Stimulated activated CD4-positive, alpha-beta T cell treated with anti-CD3 and anti-CD28 coated beads, Interleukin-2, amount 100 ng/mL, for 48 hours (primary cell): ENCODE measurements at places on chromosomes 6 and 20.

DNA sequence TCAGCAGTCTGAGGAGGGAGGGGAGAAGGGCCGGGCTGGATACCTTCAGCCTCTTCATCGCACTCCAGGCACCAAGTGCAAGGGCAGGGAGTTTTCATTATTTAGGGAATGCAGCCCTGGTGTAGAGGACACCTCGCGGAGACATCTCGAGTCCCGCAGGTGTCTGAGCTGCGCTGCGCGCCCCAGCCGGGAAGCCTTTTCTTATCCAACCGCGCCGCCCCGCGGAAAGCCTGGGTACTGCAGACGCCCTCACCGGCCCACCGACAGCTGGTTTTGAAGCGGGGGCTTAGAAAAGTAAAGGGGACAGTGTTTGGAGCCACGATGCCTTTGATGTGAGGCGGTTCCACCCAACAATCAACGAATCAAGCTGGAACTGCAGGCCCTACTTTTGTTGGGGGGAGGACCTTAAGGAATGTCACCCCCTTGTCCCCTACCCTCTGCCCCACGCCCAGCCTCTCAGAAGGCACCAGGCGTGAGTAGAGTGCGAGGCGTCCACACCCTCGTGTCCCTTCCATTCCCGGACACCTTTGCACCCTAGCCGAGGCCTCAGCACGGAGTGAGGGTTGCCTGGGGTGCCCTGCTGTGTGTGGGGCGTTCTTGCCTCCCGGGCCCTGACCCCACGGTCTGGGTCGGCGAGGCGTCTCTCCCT, 8.6 kb downstream of the NKX2-2 start:
- peak; percentile 86 for DNase-seq

GRCh38 chr6:33453393-33454008, 875 bp upstream of the ZBTB9 start:
- no peak for DNase-seq

DNA sequence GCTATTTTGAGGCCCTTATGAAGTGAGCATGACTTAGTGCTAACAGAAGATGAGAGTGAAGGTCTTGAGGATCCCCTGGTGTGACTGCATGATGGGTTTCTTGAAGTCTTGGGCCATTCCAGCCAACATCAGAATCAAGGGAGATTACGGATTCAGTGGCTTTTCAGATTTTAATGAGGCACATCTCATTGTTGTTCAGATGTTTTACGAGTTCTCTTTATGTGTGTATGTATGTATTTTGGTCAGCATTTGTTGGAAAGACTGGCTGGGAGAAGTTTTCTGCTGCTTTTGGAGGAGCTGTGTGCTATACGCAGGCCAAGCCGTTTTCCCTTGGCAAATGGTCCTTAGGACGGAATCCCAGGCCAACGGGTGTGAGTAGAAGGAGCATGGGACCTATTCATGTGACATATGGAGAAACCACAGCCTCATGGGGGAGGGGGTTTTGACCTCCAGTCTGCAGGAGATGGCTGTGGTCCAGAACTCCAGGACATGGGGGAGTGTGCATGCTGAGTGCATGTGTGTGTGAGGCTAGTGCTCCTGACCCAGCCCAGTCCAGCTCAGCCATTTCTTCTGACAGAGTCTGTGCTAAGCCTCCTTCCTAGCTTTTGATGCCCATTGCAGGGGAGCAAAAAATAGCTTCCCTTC, 35.3 kb downstream of the CHMP4B start:
- DNase-seq = no peak

GRCh38 chr6:74720923-74721322, 484.9 kb downstream of the COL12A1 start:
- no peak for DNase-seq

- no peak for DNase-seq
Observed at GRCh38 chr6:160391419-160392116, 43.4 kb downstream of the SLC22A3 start.

GRCh38 chr6:136066005-136066404, 184.1 kb downstream of the MTFR2 start:
- no peak for DNase-seq

GRCh38 chr6:138287144-138287955, 69.1 kb upstream of the PBOV1 start:
- DNase-seq = peak; percentile 36

DNA sequence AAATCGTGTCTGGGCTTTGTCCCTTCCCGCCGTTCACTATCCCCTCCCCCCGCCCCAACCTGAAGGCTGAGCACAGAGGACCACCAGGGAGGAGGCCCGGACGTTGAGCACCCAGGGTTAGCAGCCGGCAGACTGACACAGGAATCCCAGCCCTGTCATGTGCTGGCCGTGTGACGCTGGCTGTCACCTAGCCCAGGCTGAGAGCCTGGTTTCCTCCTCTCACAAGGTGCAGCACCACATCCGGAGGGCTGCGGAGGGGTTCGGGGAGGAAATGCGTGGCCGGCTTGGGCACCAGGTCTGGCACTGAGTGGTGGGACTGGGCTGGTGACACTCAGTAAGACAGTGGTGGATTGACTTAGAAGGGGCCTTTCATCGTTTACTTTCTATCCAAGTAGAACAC, 4.6 kb upstream of the LSM14B start:
- no peak for DNase-seq

DNA sequence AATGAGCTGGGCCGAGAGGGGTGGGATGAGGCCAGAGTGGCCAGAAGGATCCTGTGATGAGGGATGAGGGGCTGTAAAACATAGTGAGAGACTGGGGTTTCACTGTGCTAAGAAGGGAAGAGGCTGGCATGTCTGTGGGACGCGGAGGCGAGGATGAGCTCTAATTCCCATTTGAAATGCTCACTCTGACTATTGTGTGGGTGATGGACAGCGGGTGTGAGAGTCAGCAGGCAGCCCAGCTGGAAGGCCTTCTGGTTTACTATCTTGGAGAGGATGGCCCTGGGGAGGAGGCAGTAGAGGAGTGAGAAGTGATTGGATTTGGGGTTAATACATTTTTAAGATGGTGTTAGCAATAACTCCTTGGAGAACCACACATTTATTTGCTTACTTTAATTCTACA, 9.5 kb upstream of the MICA start:
- DNase-seq = no peak

DNA sequence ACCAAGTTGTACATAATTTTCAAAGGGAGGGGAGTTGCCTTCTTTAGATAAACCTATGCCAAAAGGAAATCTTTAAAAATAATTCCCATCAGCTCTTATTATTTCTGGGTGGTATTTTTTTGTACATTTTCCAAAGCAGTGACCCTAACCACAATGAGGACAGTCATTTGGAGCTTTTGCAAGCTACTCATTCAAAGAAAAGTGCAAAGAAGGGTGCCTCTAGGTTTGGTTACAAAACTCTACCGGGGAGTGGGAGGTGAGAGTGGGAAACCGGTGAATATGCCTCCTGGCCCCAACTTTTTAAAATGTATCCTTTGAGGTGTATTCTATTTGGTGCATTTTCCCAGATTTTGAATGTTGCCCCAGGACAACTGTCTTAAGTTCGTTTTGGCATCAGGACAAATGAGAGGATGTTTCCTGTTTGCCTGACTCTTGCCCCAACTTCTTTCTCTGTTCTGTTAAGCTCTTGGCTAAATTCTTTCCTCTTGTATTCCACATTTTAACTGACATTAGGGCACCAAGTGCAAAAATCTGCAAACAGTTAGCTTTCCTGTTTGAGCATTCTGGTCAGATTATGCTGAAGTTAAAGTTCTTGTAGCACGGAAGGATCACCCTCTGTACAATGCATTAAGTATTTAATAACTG, 78.9 kb downstream of the SLX4IP start:
- DNase-seq = no peak

- no peak for DNase-seq
Observed at GRCh38 chr20:50281831-50282591, 91.4 kb downstream of the CEBPB start.

- no peak for DNase-seq
Observed at GRCh38 chr6:3724451-3725144, 26.9 kb downstream of the PXDC1 start.
